ENCODE measurements at places on chromosomes 2 and 18. TPM values are rescaled to one million over a fixed set of nuclear protein-coding genes. Genes with fewer than 3 reads are reported as not detected.

Gene MAPRE3
- total RNA-seq, result 5.0 TPM

Gene LIMS2
- 0.16 TPM for total RNA-seq

DNA sequence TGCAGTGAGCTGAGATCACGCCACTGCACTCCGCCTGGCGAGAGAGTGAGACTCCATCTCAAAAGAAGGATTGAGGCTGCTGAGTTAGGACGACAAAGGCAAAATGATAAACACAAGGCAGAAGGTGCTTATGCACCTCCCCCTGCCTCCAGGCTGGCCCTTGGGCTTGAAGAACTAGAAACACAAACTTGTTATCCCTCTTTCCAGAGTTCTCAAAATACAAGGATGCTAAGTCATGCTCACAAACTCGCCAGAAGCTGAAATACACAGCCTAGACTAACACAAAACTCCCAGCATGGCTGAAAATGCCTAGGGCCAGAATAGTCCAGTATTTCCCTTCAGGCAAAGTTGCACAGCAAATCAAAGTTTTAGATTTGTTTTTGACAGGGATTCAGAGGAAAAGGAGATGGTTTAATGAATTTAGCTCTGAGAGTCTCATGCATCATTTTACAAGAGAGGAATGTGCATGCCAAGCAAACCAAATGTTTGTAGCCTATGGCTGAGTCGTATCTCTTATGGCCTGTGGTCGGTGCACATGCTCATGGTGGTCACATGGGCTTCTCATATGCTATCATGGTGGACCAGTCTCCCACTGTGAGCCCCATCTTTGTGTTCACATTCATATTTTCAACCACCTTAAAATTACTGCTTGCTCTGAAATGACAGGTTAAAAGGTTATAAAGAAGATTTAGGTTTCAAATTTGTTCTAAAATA is 16.2 kb upstream of the MREG start:
- DNase-seq, result no peak

Gene ITGB6
- total RNA-seq, result not detected

GRCh38 chr2:105454801-105455485 is 56.1 kb upstream of the FHL2 start:
- DNase-seq, result peak; percentile 20

DNA sequence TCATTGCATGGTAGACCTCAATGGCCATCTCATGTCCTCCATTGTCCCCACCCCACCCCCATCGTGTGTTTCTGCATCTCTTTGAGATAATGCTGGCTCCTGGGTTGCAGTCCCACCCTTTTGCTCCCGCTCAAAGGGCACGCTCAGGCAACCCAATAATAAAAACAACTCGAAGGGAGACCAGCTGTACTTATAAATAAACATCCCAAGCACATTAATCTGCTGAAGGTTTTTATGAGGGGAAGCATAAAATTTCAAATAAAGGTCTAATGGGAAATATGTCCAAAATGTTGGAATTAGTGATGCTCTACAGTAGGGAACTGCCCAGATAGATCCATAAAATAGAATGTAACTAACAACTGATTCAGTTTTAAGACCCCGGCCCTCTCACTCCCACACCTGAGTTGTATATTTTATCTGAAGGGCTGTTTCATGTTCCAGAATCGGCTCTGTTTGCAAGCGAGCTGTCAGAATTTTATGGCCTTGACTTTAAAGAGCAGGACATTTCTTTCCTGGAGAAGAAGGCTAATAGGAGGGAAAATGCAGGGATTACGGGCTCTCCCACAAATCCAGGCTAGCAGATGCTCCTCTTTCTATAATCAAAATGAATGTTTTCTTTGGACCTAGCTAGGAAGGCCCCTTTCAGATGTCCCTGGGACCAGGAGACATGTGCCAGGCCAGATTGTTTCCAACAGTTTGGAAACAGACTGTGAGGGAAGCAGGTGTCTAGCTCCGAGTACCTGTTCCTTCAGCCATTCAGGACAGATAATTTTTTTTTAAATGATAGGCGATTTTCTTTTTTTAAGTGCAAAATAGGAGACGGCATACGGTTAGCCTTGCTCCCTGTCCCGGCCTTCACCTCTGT is 103.7 kb downstream of the APOB start:
- DNase-seq, result no peak

DNA sequence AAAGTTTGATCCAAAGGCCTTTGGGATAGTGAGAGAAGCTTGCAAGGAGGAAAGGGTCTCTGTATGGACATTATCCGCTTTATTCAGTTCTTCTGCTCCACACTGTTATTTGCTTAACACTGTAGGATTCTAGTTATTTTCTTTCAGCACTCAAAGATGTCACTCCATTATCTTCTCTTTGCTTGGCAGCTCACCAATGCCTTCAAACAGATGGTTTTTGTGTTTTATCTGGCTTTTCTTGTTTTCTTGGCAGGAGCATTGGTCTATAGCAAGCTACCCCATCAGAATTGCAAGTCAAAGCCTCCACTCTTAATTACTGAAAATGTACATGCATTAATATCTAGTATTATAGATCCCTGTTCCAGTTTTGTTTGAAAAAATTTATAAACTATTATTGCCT is 138.8 kb downstream of the EVA1A start:
- DNase-seq, result no peak

- no peak for DNase-seq
Measured at GRCh38 chr2:155384555-155385123, 686.1 kb downstream of the KCNJ3 start.

- no peak for DNase-seq
Measured at GRCh38 chr18:39648616-39649015, 2083.0 kb upstream of the CELF4 start.

GRCh38 chr2:177900082-177900481 is 172.5 kb downstream of the PDE11A start:
- no peak for DNase-seq

GRCh38 chr2:48902521-48902920 is 147.0 kb upstream of the LHCGR start:
- DNase-seq, result no peak
